ENCODE measurements at places on chromosomes 16 and 17. TPM values are rescaled to one million over a fixed set of nuclear protein-coding genes. Genes with fewer than 3 reads are reported as not detected.

The CDK3 gene
- total RNA-seq, result 3.9 TPM

The LITAFD gene
- not detected for total RNA-seq

The AANAT gene
- total RNA-seq, result 0.14 TPM

The RHBDL3 gene
- 0.08 TPM for total RNA-seq

The IGSF6 gene
- 0.77 TPM for total RNA-seq

The TMEM220 gene
- total RNA-seq, result 3.2 TPM

The KRTAP9-4 gene
- not detected for total RNA-seq

The COA3 gene
- 4.0 TPM for total RNA-seq

The ITPRIPL2 gene
- total RNA-seq, result 0.36 TPM

The EFCAB3 gene
- total RNA-seq, result not detected

The NPIPB9 gene
- total RNA-seq, result 1.9 TPM

The KRTAP2-3 gene
- total RNA-seq, result not detected

The RHBDL1 gene
- 6.9 TPM for total RNA-seq

The CEP20 gene
- 14.4 TPM for total RNA-seq

The NTN1 gene
- total RNA-seq, result 0.08 TPM

The CCL4L2 gene
- total RNA-seq, result not detected

The PRR35 gene
- not detected for total RNA-seq

The INCA1 gene
- total RNA-seq, result not detected

The RUNDC1 gene
- 11.6 TPM for total RNA-seq

The PPP1R1B gene
- total RNA-seq, result 0.25 TPM

The FA2H gene
- total RNA-seq, result not detected

The CACNG5 gene
- not detected for total RNA-seq

The CCDC137 gene
- 20.8 TPM for total RNA-seq

The SNAI3 gene
- 3.0 TPM for total RNA-seq

All from CD4-positive, alpha-beta T cell (primary cell).